ENCODE measurements at places on chromosomes 12 and 14.

DNA sequence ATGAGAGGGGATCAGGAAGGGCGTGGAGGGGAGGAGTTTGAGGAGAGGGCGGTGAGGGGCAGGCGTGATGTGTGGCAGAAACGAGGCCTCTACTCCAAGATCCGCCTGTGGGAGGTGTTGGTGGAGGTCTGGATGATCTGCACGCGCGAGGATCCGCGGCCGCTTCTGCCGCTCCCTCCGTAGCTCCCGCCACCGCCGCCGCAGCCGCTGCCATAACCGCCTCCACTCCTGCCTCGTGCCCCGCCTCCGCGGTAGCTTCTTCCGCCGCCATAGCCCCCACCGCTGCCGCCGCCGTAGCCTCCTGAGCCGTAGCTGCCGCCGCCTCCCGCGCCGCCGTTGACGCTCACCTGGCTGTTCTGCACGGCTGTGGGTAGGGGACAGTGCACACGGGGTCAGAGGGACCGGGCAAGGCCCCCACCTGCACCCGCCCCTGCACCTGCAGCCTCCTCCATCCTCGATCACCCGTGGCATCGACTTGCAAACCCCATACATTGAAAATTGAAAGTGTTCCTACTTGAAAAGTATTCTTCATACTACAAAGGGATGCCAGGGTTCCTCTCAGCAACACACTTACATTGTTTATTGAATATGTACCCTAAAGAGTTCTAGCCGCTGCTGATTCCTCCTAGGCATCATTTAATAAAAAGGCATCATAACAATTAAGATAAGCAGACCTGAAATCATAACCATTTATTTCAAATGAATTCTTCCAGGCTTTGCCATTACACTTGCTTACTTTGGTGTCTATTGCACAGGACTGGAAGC, 11.1 kb upstream of the KRT1 start:
- no peak for DNase-seq

DNA sequence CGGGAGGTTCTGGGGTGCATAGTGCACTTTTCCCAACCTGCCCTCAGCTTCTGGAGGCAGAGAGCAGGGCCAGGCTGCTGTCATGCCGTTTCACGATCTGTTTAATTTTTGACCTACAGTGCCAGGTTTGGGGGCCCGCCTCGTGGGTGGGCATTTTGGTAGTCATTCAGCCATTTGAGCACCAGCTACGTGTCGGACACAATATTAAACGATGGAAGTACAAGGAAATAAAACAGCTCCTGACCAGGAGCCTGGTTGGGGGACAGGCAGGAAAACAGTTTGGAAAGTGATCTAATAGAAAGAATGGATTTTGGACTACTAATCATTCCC, 708 bp downstream of the FNTB start:
- no peak for DNase-seq

DNA sequence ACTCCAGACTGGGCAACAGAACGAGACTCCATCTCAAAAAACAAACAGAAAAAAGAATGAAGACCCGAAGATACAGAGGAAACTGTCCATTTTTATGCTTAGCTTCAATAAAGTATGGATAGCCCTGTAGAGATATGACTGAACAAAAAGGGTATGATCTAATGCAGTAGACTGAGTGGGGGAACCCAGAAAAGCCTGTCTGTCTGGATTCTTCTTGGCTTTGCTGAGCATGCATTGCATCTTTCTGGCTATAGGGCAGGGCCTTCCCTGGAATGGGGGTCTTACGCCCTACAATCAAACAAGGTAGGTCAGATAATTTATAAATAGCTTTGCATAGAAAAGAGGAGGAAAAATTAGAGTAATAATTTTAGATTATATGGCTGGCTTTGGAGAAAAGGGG, 10.1 kb downstream of the MIA2 start:
- no peak for DNase-seq

GRCh38 chr12:71161591-71161990, 3.8 kb upstream of the TSPAN8 start:
- no peak for DNase-seq

- DNase-seq: no peak
Observed at GRCh38 chr12:106239241-106239950, 8.4 kb downstream of the CKAP4 start.

GRCh38 chr12:106764220-106764619, 10.3 kb upstream of the RIC8B start:
- no peak for DNase-seq

All from fibroblast of skin of right quadriceps (primary cell).